Activated gamma-delta T cell treated with anti-CD3 and anti-CD28 coated beads, Interleukin-2, amount 50 U/mL, for 16 hours (primary cell): ENCODE measurements at places on chromosomes 7 and 10.

DNA sequence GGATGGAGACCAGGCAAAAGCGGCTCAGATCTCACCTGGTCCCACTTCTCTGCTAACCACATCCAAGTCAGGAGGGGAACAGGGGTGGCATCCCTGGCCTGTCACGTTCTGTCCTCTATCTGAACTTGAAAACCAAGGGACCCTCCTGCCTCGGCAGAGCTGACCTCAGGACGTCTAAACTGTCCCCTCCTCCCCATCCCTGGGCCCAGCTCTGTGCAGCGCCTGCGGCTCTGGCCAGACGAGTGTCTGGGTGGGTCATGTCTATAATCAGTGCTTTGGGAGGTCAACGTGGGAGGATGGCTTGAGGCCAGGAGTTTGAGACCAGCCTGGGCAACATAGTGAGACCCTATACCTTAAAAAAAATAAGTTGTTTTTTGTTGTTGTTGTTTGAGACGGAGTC, 70.0 kb upstream of the ZNF479 start:
- DNase-seq = no peak

DNA sequence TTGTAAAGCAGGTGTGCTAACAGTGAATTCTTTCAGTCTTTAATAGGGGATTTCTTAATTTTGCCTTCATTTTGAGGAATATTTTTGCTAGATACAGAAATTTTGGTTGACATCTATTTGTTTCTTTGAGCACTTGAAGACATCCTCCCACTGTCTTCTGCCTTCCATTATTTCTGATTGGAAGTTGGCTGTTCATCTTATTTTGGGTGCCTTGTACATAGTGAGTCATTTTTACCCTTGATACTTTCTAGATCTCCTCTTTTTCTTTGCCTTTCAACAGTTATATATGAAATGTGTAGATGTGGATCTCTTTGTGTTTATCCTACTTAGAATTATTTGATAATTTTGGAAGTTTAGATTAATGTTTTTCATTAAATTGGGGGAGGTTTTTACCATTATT, 631.0 kb downstream of the AUTS2 start:
- no peak for DNase-seq

DNA sequence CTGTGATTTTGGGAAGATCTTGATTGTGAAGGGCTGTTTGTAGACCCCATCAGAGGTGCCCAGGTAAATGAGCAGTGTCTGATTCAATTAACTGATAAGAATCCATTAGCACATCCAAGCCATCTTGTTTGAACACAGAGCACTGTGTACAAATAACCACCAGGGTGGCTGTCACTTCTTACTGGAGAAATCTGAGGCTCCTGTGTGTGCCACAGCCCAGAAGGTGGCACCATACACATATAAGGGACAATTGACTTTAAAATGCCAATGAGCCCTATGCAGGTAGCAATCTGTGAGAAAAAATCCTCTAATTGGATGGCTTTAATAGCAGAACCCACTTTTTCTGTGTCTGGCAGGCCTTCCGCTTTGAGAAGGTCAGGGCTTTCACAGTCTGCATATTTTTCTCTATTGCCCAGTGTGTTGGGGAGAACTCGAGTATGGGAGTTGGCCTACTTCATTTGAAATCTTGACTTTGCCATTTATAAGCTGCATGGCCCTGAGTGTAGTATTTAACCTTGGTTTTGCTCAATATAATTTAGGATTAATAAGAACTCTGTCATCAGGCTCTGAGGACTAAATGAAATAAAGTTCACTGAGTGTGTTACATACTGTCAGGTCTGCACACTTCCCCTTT, 517.4 kb downstream of the CCSER2 start:
- no peak for DNase-seq

- no peak for DNase-seq
Observed at GRCh38 chr10:84196941-84197340, 2.6 kb downstream of the CDHR1 start.

DNA sequence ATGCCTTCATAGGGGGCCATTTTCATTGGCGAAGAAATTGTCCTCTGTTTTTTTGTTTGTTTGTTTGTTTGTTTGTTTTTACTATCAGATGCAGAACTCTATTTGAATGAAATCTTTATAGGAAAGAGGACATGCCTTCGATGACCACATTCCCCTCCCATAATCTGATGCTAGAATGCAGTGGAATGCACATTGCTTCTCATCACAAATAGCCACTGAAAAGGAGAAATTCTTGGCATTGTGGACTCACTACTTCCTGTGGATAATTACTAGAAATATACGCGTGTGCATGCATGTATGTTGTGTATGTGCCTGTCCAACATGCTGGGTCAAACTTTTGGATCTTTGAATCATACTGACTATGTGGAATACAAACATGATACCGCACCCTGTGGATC, 70.5 kb upstream of the SFMBT2 start:
- DNase-seq = no peak

DNA sequence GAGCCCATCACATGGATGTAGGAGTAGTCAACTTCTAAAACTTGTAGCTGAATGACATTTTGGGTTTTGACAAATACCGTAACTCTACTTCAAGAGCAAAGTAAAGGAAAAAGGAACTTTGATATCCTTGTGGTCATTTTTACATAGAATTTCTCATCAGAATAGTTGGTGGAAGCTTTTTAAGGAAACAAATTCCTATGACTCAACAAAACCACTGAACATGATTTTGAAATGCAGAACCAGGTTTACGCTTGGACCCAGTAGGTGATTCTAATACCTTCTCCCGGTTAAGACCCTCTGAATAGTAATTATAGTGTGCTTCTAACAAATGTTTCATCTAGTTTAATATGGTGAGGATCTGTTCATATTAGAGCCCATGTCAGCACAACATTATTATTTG, 307.8 kb downstream of the GPR37 start:
- DNase-seq = no peak

GRCh38 chr7:132641238-132641637, 65.0 kb upstream of the PLXNA4 start:
- DNase-seq = no peak

DNA sequence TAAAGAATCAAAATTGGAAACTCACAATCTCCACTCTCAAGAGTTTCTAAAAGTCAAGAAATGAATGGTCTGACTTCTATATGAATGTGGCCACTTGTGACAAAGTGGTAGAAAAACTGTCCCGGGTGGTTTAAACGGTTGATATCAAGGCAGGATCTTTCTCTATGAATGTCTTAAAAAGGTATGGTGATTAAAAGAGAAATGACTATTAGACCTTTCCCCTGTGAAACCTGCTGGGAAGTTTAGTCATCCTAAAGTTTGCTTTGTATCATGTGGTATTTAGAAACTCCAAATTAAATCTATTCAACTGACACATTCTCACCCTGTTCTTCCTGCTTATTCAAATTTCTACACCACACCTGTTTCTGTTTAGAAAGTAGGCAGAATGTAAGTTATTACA, 492.5 kb downstream of the XPNPEP1 start:
- DNase-seq = no peak

DNA sequence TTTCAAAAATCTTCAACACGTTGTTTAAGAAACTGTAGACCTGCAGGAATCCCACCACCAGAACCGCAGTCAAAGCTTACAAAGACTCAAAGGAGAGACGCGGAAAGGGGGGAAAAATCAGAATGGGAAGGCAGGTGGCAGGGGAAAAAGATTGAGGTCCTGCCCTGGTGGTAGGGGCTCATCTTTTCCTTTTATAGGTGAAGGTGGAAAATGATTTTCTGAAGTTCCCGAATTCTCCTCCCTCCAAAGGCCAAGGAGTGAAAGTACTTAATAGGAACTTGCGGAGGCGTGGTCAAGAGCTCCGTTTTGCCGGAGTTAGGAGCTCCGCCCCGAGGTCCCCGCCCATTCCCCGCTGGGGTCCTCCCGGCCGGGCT, 724 bp downstream of the BBIP1 start:
- peak; percentile 75 for DNase-seq

DNA sequence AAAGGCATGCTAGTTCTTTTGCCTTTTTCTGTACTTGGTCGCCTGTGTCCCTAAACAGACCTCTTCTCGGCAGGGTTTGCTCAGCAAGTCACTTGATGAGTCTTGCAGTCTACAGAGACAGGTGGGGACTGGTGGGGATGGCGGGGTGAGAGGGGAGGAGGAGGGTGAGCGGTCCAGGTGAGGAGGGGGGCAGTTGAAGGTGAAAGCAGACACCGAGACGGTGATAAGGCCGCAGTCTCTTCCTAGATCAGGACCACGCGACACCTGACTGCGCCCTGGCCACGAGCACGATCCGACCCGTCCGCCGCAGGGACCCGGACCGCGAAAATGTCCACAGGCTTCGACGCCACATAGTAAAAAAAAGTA, 566 bp downstream of the ASNS start:
- peak; percentile 9 for DNase-seq

DNA sequence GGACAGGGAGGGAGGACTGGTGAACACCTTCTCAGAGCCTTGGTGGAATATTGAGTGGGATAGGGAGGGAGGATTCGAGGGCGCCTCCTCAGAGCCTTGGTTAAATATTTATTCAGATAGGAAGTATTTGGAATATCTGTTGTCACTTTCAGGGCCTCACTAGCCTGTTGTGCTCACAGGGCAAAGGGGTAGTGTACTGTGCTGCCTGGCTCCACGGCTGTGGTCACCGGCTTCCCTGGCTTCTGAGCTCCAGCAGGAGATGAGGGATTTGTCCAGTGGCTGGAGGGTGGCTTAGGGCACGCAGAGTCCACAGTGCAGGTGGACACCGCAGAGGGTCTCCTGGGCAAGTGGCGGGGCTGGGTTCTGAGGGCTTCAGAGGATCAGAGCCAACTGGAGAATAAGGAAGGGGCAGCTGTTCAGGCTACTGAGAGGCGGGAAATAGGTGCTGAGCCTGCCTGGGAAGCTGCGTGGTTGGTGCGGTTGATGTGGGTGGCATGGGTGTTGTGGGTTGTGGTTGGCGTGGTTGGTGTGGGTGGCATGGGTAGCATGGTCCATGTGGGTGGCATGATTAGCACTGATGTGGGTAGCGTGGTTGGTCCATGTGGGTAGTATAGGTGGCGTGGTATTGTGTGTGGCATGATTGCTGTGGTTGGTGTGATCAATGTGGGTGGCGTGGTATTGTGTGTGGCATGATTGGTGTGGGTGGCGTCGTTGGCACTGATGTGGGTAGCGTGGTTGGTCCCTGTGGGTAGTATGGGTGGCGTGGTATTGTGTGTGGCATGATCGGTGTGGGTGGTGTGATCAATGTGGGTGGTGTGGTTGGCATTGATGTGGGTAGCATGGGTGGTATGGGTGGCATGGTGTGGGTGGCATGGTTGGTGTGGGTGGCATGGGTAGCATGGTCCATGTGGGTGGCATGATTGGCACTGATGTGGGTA, 16.7 kb downstream of the INPP5A start:
- DNase-seq = no peak

GRCh38 chr7:1537535-1538412, 7.3 kb downstream of the MAFK start:
- DNase-seq = no peak

DNA sequence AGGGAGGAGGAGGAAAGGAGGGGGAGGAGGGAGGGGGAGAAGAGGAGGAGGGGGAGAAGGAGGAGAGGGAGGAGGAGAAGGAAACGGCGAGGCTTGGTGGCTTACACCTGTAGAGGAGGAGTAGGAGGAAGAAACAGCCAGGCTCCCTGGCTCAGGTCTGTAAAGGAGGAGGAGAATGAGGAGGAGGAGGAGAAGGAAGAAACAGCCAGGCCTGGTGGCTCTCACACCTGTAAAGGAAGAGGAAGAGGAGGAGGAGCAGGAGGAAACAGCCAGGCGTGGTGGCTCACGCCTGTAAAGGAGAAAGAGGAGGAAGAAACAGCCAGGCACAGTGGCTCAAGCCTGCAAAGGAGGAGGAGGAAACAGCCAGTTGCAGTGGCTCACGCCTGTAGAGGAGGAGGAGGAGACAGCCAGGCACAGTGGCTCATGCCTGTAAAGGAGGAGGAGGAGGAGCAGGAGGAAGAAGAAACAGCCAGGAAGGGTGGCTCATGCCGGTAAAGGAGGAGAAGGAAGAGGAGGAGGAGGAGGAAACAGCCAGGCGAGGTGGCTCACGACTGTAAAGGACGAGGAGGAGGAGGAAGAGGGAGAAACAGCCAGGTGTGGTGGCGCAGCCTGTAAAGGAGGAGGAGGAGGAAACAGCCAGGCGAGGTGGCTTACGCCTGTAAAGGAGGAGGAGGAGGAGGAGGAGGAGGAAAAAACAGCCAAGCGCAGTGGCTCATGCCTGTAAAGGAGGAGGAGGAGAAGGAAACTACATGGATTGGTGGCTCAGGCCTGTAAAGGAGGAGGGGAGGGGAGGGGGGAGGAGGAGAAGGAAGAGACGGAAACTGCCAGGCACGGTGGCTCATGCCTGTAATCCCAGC, 14.9 kb upstream of the CRCP start:
- DNase-seq = no peak

DNA sequence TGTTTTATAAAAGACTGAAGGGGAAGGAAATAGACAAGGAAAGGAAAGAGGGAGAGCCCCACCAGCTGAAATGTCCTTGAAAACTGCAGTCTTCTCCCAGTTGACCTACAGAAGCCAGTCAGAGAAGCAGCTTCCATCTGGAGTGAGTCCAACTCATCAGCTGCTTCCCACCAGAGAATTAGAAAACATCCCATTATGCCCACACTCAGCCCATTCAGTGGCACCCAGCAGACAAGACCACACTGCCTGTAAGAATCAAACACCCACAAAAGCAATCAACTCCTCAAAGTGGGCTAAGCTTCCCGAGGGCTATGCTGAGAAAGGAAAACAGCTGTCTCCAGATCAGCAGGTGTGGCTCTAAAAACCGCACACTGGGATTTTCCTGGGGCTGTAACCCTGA, 29.6 kb upstream of the TMEM213 start:
- no peak for DNase-seq

DNA sequence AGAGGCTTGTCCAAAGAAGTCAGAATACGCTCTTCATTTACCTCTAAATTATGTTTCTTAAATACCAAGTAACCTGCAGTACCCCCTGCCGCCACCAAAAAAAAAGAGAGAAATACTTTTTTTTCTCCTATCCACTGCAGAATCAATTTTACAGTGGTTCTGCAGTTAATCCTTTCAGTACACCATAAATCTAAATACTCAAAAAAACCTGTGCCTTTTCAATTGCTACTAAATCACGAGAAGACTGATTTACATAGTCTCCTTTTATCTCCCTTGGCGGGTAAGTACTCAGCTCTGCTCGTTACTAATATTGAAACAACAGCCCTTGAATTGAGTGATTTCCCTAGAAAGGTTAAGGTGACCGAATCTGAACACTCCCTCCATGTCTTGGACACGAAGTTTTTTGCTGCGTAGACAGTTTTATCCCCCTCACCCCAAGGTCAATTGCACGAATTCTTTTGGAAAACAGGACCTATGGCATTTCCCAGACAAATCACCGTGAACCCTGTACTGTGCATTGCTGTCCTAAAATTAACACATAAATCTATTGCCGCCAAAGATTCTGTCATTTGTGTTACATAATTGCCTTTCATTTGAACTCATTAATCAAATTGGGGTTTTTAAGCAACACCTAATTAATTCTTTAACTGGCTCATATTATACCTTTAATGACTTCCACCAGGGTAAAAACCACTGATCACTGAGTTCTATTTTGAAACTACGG, 512 bp upstream of the VIM start:
- DNase-seq = no peak

GRCh38 chr10:114340816-114341215, 63.5 kb downstream of the AFAP1L2 start:
- DNase-seq = no peak
